ENCODE measurements at places on chromosomes 16 and 17.
A peak's percentile ranks its signal among the peaks of the same experiment; 100 is the strongest.

DNA sequence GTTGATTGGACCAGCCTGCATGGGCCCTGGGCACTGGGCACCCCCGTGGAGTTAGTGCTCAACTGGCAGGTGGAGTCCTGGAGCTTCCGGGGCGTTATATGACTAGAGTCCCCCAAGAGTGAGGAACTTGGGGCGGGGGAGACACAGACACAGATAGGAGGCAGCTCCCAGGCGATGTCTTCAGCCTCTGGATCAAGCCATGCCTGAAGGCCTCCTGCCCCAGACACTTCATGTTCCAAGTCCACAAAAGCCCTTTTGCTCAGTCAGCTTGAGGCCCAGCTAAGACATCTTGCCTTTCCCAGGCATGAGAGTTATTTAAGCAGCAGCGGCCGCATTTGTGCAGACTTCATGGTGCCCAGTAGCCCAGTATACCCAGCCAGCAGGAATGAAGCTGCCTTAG lies 136.6 kb upstream of the CIBAR2 start:
- no peak for DNase-seq

DNA sequence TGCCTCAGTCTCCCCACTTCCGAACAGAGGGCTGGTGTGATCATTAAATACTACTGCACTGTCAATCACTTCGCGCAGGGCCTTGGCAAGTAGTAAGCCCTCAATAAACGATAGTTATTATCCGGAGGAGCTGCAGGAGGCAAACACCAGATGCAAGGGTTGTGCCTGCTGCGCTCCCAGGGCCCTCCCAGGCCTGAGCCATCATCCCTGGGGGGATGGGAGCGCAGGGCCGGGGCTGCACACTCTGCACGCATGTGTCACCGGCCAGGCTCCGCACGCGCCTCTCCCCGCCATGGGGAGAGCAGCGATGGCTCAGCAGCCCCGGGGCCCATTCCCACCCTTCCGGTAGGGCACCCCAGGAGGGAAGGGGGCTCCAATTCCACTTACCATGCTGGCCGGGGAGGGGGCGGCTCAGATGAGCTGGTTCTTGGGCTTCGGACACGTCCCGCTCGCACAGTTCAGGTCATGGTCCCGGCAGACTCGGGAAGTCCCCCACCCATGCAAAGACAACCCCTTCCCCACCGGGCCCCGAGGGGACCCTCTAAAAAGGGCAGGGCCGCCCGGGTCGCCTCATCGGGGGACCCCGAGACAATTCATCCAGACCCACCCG lies 681 bp downstream of the XPO6 start:
- DNase-seq, result peak; percentile 82

DNA sequence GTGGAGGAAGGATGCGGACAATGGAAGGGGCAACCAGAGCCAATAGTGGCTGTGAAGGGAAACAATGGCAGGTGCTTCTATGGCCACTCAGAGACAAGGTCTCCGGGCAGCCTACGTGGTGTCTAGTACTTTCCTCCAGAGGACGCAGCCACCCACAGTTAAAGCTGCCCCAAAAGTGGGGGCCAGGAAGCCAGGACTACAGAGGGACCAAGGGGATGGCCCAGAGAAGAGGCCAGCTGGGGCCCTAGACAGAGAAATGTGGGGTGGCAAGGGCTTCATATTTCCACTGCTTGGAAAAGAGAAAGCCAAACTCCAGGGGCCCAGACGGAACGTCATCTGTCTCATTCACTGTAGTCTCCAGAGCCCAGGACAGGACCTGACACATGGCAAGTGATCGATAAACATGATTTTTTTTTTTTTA lies 837 bp upstream of the PER1 start:
- no peak for DNase-seq

DNA sequence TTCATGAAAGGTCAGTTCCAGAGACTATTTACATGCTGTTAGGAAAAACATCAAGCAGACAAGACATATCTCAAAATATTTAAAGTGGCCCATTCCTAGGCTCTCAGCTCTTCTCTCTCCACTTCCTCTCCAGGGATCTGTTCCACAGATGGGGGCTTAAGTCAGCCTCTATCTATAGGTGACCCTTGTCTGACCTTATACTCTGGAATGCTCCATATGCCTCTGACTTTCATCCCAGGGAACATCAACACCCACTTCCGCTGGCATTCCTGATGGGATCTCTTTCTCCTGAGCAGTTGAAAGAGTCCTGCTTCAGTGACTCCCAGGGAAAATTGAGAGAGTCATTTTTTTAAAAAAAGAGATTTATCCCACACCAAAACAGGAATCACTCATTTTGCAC lies 11.5 kb upstream of the WIPI1 start:
- no peak for DNase-seq

DNA sequence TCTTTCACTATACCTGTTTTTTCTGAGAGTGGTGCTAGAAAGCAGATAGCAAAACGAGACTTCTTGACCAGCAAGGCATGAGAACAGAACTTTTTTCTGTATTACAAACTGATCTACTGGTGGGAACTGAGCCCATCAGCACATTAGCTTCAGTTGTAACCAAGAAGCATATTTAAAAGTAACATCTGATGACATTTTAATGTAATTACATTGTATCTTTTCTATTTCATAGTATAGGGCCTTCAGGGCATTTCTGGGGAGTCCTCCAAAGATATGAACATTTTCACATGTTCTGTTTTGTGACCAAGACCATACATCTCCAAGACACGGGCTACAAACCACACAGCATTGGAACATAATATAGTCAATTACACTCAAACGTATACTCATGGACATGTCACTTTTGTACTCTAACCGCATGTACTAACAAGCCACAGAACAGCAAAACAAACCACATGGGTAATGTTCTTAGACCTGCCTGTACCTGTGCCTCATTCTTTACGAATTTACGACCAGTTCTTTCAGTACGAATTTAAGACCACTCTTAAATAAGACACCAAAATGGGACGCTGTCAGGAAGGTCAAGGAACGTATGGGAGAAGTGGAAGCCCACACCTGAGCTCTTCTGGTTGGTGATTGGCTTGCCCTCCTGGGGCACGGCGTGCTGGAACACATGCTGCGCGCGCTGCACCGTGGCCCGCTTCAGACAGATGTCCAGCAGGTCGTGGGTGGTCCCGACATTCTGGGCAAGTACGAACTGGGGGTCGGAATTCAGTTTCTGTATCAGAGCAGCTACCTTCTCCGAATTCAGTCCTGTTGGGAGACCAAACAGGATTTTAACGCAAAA lies 825 bp downstream of the BLMH start:
- DNase-seq, result peak; percentile 81

DNA sequence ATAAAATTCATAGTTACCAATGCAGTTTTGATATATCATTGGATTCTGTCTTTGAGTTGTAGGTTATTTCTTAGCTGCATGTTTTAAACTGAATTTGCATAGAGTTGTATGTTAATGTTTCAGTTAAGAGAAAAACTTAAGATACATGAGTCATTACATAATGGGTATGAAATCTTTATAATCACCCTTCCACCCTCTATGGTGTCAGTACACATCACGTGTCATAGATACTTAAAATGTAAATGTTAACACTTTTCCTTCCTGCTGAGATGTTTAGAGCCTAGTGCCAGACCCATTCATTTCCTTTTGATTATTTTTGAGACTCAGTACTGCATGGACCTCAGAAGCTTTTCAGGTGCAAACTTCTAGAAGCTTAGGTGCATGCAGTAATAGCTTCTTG lies 20.5 kb downstream of the ZNF207 start:
- no peak for DNase-seq

DNA sequence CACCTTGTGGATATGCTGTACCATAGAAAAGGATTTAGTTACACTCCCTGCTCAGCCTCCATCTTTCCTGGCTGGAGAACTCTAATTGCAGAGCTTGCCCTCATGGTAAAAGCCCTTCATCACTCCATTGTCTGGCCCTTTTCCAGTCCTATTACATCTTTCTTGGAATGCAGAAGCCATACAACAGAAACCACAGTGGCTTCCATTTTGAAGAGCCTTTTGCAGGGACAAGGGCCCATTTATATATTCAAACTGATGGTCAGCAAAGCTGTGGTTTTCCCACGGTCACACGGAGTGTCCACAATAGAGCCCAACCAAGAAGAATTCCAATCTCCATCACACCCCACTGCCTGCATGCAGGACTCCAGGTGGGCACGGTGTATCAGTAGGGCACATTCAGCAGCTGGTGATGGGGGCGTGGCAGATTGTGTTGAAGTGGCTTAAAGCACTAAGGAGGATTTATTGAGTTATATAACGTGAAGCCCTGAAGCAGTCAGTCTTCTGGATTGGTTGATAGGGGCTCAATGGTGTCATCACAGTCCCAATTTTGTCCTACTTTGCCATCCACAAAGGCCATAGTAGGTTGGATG lies 20.3 kb downstream of the COPRS start:
- no peak for DNase-seq

GRCh38 chr16:58222532-58223316 lies 24.8 kb upstream of the CSNK2A2 start:
- no peak for DNase-seq

- no peak for DNase-seq
These were observed 24.9 kb upstream of the GRB2 start for GRCh38 chr17:75430159-75430974.

- no peak for DNase-seq
These were observed 306.3 kb downstream of the SEC14L1 start for GRCh38 chr17:77446940-77447634.

DNA sequence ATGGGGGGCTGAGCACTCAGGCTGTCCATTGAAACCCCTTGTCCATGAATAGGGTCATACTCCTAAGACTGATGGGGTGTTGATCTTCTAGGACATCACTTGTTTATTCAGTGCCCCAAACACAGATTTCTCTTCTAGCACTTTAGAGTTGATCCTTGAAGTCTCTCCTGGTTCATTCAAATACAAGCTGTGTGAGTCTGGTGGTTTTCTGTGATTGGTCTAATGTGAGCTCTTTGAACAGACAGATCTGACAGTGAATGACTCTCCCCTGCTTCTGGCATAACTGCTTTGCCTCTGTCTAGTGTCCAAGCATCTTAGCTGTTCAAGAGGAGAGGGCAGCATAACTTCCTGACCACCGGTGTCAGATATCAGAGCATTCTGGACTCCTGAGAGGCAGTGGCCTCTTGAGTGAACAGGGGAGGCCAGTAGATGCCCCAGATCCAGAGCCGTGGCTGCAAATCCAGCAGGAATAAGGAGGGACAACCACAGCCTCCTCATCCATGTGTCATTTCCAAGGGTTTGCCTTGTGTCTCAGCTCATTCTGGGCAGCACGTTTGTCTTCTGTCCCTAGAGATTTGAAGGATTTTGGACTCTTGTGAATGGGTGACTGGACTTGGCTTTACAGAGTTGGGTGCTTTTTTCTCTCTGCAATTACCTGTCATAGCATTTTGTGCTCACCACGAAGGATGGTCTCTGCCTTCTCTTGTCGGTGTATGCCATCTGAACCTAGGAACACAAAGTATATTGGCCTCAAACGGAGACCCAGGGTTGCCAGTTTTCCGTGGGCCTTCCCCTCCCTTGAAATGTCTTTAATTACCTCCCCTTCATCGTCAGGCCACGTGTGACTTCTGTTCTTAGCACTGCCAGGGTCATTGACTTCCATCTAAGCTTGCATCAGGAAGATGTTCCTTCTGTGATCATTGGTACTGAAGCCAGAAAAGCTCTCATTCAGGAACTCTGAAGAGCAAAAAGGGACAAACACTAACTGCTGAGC lies 13.9 kb upstream of the CLEC18C start:
- DNase-seq, result no peak

DNA sequence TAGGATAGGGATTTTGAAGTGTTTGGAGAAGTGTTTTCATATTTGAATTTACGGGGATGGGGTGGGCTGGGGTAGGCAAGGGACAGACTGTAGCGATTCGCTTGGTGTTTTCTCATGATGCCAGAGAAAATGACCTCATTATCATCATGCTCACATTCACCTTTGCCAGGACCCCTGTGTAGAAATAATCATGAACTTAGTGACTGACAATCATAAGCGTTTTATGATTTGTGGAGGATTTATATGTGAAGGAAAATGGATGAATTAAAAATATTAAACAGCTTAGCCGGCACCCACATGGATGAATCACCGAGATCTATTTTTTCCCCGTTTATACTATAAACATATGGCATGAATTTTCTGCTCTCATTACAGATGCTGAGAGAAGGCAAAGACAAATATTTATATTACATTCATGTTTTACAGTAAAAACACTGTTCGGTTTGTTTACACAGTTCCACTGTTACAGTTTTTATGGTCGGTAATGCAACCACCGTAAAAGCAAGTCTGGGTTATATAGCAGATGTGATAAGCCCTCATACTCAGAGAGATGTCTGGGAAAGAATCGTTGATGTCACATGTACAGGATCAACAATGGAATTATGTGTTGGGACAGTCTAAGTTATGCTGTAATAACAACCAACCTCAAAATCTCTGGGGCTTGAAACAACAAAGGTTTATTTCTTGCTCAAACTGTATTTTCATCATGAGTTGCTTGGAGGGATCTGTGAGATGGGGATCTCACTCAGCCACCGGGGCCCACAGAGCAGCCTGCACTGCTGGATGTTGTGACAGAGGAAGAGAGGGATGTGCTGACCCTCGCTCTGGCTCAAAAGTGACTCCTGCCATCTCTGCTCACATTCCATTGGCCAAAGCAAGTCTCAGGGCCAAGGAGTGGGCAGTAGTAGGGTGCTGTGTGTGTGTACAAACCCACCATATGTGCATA lies 85.1 kb downstream of the WWOX start:
- DNase-seq, result no peak

GRCh38 chr17:76873856-76874255 lies 5.7 kb downstream of the MGAT5B start:
- no peak for DNase-seq

DNA sequence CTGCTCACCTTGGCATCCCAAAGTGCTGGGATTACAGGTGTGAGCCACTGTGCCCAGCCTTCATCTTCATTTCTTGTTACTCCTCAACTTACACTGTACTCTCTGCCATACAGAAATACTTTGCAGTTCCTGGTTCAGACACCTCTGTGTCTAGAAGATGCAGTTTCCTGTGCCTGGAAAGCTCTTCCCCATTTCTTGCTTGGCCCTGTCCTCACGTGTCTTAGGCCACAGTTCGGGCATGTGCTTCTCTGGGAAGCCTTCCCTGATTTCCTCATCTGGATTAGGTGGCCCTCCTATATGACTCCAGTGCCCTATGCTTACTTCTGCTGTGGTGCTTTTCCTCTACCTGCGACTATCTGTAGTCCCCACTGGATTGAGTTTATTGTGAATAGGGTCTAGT lies 26.5 kb upstream of the CDR2 start:
- DNase-seq, result peak; percentile 39

DNA sequence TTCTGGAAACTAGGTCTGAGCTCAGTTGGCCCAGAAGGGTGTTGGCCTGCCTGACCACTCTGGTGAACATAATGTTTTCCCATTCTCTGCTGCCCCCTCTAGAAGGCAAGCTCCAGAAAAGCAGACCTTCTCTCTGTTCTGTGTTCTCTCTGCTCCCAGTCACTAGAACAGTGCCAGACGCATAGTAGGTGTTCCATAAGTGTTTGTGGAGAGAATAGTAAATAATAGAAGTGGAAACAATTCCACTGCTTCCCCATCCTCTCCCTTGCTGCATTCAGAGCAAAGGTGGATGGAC lies 32.2 kb upstream of the ETV4 start:
- DNase-seq, result no peak

GRCh38 chr16:1048442-1049112 lies 24.0 kb upstream of the SSTR5 start:
- peak; percentile 71 for DNase-seq

GRCh38 chr16:19291475-19291874 lies 5.9 kb downstream of the CLEC19A start:
- DNase-seq, result peak; percentile 49

GRCh38 chr16:73161977-73162376 lies 114.0 kb upstream of the ZFHX3 start:
- no peak for DNase-seq

Measured in Karpas-422 (cell line).